ENCODE measurements at places on chromosomes 16 and 17.

DNA sequence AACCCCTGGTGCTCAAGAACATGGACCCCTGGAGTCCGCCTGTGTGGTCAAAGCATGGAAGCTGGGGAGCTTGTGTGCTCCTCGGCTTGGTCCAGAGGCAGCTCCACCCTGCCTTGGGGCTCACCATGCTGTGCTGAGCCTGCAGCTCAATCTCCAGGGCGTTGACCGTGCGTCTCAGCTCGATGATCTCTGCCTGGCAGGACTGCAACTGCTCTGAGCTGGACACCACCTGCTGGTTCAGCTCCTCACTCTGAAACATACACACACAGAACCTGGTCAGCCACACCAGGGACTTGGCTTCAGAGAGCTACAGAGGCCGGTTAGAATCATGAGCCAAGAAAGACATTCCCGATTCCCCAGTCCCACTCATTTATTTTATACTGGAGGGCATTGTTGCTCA is 2.7 kb downstream of the KRT35 start:
- no peak for DNase-seq

DNA sequence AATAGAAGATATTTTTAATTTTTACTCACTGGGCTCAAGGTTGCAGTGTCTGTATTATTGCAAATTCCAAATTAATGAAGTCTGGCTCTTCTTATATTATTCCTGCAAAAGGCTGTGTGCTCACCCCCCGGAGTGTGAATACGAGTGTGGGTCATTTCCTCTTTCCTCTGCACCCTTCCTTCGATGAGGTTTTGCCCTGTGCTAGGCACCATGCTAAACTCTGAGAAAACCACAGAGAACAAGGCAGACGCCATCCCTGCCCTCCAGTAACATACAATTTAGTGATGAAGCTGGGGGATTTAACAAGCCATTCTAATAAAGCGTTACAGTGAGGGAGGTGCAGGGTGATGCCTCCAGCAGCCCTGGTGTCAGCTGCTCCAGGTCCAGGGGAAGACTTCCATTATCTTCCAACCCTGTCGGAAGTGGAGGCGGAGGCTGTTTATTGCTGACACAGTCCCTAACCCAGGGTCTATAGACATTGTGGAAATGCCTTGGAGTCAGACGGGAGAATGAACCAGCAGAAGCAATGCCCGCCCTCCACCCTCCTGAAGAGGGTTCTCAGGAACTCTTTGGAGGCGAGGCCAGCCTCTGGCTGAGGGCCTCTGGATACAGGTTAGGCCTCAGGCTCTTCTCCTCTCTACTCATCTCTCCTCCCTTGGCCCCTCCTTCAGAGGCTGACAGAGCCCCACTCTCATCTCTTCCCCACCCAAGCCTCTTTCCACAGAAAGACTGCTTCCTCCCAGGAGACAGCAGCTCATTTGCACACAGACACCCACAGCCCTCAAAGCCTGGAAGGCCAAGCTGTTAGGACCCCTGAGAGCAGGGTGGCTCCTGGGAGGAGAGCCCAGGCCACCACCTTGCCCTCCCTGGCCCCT is 2.0 kb upstream of the ACE start:
- DNase-seq, result no peak

GRCh38 chr16:50478773-50479149 is 69.4 kb upstream of the NKD1 start:
- DNase-seq, result no peak

- no peak for DNase-seq
Measured at GRCh38 chr17:67017910-67018309, 26.4 kb upstream of the CACNG1 start.

DNA sequence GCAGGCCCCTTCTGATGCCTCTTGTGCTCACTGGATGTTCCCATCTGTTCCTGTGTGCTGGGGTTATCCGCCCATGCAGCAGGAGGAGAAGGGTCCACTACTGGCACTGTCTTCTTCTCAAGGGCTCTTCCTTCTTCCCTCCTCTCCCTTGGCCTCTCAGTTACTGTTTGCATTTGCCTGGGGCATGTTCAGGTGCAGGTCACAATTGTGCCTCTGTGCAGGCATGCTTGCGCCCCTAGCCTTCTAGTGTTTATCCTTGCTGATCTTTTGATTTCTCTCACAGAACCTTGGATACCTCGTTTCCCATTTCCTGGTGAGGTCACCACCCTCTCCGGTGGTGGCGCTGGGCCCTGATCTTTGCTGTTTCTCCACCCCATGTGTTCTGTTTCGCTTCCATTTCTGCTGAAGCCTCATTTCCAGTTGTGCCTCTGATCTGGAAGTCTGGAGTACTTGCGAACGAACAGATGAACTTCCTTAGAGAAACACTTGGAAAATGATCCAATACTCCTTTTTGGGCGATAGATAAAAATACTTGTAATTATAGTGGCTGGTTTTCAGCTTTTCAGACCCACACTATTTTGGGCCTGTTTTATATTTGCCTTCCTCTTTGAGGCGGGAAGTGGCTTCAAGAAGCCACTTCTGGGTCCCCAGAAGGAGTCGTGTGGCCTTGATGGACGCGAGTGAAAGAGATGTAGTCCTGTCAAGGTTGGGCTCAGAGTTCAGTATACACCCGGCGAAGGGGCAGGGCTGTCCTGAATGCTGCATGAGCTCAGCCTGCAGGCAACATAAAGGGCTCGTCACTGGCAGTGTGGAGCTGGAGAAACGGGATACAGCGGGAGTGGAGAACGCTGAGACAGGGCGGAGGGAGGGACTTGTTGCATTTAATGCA is 312.9 kb downstream of the SNX29 start:
- DNase-seq, result no peak

DNA sequence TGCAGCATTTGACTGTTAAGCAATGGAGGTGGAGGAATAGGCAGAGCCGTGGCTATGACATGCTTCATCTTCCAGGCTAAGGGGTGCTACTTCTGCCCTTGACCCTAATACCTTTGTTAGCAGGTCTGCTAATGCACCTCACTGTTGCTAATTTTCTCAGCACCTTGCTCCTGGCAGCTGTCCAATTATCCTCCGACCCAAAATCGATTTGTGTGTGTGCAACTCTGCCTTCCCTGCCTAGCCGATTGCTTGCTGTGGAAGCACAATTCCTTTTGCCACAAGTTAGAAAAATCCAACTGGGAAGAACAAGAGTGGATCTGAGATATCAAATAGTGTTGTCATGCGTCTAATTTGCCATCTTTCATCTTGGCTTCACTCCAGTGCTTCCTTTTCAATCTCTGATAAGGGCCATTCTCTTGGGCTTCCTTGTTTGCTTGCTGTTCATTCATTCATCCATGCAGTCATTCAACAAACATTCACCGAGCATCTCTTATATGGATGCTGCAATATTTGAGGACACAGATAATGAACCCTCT is 422.8 kb downstream of the RBFOX1 start:
- DNase-seq, result no peak

DNA sequence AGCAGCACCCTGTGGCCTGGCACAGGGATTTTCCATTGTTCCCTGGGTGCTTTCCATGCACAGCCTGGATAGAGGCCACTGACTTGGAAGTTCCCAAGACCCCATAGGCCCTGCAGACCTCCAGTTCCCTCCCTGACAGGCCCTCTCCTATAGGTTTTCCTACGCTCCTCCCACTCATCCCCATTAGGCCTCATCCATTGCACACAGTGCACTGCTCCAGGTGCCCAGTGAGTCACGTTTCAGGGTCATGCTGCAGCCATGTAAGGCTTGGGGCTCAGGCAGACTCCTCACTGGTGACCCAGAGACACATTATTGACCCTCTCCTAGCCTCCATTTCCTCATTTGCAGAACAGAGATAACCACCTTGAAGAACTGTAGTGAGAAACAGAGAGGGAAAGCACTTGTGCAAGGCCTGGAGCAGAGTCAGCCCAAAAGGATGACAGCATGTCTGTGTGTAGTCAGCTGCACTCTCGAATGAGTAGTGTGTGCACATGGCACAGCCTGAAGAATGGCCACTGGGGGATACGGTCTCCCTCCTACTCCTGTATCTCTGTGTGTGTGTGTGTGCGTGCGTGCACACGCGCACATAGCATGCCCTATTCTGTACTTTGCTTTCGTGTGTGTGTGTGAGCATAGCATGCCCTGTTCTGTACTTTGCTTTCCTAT is 26.8 kb downstream of the DRC3 start:
- DNase-seq, result no peak

- no peak for DNase-seq
Measured at GRCh38 chr16:50303041-50303604, 36.8 kb downstream of the ADCY7 start.

- DNase-seq, result no peak
Measured at GRCh38 chr16:62821824-62822223, 785.6 kb upstream of the CDH8 start.

DNA sequence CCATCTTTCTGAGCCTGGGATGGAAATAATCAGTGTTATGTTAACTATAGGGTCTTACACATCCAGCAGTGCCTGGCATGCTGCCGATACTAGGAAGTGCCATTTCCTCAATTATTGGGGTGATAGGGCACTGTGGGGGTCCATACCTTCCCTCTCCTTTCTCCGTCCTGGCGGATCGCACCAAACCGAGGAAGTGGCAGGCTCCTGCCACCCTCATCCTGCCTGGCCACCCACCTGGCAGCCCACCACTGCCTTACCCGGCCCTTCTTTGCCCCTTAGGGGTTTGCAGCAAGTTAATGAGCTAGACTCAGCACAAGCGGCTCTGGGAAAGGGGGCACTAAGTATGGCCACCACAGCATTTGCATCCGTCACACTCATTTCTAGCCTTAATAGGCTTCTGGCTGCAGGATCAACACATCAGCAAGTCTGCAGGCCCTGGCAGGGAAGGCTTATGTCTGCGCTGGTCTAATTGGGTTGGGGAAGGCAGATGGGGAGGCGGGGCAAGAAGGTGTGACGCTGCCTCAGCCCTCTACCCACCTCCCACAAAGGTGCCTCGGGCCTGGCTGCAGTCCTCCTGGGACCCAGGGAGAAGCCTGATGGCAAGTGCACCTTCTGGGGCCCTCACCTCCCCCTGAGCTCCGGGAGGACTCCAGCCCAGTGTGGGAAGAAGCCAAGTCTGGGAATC is 28.6 kb downstream of the DCAKD start:
- no peak for DNase-seq

DNA sequence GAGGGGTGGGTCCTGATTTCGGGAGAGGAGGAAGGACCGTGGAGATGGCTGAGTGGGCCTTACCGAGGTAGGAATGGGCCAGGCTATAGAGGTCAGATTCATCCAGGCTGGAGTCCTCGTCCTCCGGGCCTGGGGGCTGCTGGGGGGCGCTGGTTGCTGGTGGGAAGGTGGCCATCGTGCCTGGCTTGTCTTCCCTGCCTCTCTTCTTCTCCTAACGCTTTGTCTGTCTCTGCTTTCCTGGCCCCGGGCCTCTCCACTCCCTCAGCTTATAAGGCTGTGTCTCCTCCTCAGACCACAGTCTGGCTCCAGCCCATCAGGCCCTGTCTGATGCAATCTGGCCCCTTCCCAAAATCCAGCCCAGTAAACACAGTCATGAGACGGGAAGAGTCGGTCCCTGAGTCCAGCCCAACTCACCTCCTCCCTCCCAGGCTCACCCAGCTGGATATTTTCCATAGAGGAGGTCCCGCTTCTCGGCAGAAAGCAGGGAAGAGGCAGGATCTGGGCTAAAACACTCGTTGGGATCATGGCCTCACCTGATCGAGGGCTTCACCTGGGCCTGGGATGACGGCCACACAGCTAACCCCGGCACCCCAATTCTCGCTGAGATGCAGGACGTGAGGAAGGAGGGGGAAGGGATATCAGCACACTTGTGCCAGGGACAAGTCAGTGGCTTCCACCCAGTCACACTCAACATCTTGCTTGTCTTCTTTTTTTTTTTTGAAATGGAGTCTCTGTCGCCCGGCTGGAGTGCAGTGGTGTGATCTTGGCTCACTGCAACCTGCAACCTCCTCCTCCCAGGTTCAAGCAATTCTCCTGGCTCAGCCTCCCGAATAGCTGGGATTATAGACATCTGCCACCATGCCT is at the start of gene NUPR1:
Gene NUPR1, minus strand, starts transcription at position 242 of the 864 bp plus-strand sequence. Its CDS starts 67 bp downstream, at position 175.
- DNase-seq, result peak; percentile 86

- no peak for DNase-seq
Measured at GRCh38 chr17:15440347-15440746, 27.1 kb downstream of the CDRT4 start.

DNA sequence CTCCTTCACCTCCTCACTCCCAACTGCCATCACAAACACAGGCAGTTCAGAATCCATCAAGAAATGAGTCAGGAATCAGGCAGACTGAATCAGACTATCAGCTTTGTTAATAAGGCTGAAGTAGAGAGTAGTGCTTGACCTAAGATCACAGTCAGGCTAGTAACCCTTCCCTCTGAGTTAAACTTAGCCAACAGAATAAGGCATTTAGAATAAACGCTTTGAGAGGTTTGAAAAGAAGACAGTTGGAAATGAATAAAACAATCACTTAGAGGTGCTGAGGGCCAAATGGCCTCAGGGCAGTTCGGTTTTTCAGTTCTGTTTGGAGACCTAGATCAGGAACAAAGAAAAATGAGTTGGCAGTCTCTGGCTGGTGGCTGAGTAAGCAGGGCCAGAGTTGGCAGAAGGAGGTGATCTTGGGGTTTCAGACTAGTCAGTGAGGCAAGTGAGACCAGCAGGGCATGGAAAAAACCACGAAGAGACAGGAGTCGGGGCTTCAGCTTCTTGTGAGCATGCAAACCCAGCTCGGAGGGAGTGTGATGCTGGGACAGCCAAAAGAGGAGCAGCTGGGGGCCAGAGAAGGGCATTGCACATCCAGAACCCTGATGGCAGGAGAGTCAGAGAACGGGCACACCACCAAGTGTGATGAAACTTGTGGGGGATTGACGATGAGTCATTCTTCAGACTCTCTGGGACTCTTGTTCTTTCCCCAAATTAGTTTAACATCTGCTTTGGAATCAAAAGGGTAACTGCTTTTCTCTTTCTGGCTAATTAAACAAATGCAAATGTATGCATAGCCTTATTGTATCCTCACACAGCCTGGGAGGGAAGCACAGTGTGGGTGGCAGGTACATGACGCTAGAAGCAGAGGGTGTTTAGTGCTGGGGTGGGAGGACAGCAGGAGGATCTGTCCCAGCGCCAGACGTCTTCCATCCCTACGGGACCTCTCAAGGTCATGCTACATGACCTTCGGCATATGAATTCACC is 54.8 kb downstream of the SPECC1 start:
- DNase-seq, result peak; percentile 69

DNA sequence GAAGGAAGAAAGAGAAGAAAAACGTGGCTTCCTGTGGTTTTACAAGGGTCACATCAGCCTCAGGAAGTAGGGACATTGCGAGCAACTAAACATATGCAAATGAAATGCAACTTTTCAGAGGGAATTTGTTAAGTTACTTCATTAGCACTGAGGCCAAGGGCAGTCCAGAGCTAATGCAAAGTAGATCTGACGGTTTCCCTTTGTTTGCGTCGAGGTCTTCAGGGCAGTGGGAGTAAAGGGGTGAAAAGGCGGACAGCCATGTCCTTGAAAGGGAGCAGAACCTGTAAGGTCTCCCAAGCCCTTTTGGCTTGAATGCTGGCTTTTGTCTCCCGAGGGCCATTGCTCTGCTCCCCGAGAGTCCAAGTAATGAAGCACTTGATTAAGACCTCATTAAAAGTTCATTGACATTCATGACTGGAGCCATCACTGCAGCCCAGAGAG is 85.0 kb downstream of the PMP22 start:
- no peak for DNase-seq

- no peak for DNase-seq
Measured at GRCh38 chr17:78844301-78845005, 3.8 kb upstream of the USP36 start.
